Stromal cell of bone marrow (primary cell): ENCODE measurements at places on chromosomes 4 and X.

DNA sequence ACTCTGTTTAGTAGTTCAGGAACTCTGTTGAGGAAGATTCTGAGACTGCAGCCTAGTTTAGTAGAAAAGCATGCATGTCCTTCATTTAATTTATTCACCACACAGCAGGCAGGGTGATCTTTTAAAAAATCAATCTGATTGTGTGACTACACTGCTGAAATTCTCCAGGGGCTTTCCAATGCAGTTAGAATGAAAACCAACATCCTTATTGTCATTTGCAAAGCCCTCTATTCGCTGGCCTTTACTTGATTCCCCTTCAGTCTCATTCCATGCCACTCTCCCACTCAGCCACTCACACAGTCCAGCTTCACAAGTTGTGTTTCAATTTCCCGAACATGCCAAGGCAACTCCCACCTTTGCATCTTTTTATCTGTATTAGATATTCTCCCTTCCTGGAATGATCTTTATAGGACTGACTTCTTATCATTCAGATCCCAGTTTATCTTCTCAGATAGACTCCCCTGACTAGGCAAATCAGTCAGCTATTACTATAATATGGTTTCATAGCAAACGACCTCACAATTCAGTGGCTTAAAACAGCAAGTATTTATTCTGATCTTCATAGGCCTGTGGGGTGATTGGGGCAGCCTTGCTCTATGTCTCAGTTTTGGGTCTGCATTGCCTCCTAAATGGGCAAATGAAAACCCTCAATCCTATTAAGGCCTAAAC, 21.3 kb upstream of the FTHL17 start:
- DNase-seq, result no peak

GRCh38 chrX:28591542-28591941, 4.3 kb downstream of the IL1RAPL1 start:
- DNase-seq, result no peak

- no peak for DNase-seq
Observed at GRCh38 chr4:113820108-113820507, 58.6 kb upstream of the CAMK2D start.

GRCh38 chr4:40621229-40621591, 8.5 kb downstream of the RBM47 start:
- no peak for DNase-seq

DNA sequence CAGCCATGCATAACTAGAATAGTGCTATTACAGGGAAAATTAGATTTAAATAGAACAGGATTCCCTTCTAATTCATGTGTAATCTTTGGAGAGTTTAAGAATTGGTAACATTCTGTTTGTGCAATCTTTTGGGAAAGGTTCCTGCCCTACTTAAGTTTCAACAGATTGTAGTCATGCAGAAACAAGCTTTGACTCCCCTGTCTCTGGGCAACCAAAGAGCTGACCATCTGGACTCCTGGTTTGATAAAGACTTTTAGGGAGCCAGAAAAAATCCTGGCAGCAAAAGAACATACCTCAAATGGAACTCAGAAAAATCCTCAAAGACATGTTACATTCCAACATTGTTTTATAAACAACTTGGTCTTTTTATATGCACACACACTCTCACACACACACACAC, 191.1 kb upstream of the NEIL3 start:
- peak; percentile 93 for DNase-seq

- DNase-seq, result peak; percentile 32
Observed at GRCh38 chr4:165560941-165561340, 182.1 kb downstream of the CPE start.

DNA sequence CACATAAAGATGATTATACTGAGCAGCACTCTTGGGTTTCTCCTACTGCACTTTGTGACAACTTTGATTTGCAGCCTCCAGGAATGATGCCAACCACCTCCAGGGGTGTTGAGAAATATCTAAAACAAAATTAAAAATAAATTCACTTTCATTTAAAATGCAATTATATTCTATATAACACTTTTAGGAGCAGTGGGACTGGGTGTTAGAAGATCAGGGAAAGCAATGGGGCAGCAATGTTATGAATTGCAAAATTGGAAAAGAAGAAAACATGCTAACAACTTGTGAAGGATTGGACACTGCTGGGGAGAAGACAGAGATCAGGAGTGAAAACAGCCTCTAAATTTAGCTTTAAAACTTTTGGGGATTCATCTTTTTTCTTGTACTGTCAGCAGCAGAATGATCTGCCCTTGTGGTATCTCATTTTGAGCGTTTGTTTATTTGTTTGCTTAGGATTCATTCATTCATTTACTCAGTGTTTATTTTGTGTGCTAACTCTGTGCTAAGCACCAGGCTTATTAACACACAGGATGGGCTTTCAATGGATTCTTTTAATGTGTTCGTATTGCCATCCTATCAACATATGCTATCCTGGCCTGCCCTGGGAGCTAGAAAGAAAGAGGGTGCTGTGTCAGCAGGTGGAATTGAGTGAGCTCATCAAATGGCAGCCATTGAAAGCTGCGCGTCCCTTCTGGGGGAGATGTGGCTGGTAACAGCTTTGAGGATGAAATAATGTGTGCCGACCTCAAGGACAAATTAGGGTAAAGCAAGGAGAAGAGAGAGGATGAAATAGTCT, 96.5 kb downstream of the FRMPD4 start:
- DNase-seq, result no peak

DNA sequence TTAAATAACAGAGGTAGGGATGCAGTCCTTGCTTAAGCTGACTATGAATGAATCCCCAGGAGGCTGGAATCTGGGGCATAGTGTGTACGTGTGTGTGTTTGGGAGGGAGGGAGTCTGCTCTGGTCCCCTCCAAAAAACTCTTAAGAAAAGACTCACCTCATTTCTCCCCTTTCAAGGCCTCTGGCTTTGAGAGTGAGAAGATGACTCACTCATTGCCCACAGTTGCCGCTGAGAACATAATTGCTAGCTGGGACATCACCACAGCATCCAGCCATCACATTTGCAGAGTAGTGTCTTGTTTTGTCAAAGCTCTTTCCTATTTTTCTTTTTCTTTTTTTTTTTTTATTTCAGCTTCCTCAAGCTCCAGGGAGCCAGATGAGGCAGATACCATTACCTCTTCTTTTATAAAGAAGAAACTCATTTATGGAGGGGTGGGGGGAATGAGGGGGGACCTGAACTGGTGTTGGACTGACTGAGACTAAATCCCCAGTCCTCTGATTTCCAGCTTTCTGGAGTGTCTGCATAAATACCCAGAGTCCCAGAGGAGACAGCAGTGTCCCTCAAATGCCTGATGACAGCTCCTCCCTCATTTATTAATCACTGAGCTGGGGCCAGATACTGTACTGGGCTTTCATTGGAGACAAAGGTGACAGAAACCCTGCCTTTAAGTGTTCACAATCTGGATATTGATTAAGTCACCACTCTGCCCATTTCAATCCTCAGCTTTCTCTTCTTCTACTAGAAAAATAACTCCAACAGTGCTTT, 61.9 kb upstream of the LAS1L start:
- no peak for DNase-seq

- no peak for DNase-seq
Observed at GRCh38 chrX:107825698-107826237, at the start of gene MID2. Gene MID2, plus strand, starts transcription at chrX:107825866. Its CDS starts 561 bp downstream, at chrX:107826427.

DNA sequence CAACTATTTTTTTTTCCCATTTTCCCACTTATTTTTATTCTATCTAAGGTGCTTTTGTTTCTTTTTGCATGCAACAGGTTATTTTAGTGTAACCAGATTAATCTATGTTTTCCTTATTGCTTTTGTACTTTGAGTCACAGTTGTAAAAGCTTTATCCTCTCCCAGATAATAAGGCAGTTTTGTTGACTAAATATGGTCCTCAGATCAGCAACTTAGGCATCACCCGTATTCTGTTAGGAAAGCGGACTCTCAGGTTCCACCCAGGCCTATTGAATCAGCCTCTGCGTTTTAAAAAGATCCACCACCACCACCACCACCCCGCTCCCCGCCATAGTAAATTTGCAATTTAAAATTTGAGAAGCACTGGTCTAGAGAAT, 58.6 kb upstream of the USP9X start:
- no peak for DNase-seq

- DNase-seq, result no peak
Observed at GRCh38 chr4:127772769-127773671, 9.1 kb upstream of the HSPA4L start.

DNA sequence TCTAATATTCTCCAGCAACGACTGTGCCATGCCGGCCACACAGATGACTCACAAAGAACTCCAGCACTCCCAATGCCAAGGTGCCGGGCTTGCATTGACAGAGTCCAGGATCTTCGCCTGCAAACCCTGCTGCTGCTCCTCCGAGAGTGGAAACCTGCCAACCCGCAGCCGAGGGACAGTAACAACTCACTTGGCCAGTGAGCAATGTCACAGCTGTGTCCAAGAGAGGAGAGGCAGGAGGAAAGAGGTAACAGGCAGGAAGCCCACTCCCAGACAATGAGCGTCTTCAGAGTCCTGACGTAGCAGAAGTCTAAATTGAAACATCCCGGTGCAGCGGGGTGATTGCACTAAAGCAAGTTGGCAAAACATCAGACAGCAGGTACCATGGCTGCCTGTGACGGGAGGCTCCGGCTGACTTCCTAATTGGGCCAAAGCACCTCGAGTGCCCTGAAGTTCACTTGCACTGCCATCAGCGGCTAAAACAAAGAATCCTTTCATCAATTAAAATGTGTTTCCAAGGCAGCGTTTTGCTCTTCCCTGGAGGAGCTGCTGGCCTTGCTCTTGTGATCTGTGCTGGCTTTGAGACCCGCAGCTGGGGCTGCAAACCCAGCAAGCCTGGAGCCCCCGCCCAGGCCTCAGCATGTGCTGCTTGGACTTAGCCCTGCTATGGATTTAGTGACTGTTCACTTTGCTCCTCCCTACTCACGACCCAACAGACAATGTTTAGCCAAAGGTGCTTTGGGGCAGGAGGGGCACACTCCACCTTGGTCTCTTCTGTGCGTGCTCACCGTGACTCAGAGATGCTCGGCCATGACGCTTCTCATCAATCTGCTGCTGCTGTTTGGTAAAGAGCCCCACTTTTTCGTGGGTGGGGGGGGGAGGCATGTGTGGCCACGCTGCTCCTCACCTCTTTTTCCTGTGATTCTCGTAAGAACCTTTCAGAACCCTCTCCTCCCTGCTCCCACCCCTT, 36.5 kb downstream of the DCTD start:
- DNase-seq, result no peak

DNA sequence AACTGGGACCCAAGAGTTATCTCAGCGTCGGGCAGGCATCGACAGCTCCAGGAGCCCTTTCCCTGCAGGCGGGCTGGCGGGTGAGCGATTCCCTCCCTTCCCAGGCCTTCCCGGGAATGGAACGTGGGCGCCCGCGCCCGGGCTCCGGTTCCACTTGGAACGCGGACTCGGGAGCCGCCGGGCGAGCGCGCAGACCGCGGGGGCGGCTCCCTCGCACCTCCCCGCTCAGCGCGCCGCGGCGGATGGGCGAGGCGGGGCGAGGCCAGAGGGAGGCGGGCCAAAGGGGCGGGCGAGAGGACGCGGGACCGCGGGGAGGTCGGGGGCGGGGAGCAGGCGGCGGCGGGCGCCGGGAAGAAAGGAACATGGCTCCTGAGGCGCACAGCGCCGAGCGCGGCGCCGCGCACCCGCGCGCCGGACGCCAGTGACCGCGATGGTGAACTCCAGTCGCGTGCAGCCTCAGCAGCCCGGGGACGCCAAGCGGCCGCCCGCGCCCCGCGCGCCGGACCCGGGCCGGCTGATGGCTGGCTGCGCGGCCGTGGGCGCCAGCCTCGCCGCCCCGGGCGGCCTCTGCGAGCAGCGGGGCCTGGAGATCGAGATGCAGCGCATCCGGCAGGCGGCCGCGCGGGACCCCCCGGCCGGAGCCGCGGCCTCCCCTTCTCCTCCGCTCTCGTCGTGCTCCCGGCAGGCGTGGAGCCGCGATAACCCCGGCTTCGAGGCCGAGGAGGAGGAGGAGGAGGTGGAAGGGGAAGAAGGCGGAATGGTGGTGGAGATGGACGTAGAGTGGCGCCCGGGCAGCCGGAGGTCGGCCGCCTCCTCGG, at the start of gene PKD2:
TSS of gene PKD2 (plus strand) at position 332 of the 818 bp plus-strand sequence. CDS start at position 431, 99 bp downstream.
- peak; percentile 65 for DNase-seq

DNA sequence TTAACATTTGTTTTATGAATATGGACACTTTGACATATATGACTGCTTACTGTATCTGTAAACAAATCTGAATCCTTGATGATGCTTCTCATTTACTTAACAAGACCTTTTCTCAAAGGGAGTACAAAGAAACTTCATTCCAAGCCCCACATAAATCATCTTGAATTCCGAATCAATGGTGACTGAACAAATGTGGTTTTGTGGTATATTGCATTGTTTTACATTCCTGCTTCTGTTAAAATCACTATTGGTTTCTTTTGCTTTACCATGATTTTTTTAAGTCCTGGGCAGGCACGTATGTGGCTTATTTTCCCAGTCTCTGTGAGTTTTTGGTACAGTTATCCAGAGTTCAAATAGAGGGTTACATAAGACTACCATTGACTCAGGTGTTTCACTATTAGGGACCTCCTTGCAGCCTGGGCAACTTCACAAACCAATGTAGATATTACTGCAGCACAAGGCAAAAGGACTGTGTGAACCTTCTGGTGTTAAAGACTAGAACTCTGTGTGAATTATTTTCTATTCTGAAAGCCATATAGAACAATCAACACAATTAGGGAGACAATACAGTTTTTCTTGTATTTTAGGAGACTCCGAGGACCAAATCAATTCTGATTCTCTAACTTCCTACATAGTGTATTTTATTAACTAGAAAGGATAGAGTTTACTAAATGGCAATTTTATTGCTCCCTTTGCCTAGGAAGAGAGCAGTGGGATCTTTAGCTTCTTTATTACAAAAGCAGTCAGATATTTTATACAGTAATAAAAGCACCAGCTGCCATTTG, 196.4 kb downstream of the GALNTL6 start:
- no peak for DNase-seq

DNA sequence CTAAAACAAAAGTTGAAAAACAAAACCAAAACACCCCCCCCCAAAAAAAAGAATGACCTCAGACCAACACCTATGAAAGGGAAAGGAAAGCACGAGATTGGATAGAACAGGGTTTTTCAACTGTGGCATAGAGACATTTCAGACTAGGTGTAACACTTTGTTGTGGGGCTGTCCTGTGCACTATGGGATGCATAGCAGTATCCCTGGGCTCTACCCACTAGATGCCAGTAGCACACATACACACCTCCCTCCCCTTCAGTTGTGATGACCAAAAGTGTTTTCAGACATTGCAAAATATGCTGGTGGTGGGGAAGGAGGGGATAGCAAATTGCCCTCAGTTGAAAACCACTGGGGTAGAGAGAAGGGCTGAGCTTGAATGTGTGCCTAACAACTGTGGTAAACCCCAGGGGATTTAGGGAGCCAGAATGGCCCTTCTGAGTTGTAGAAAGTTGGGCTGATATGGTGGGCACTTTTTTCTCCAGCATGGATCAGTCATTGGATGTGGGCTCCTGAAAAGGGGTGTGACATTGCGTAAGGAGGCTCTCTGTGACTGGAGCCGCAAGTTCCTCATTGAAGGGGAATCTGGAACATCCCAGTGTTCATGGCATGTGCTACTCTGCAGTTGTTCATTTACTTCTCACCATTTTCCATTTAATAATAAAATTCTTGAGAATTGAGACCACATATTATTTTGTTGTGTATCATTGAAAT, 8.8 kb upstream of the GEMIN8 start:
- DNase-seq, result no peak

- peak; percentile 44 for DNase-seq
Observed at GRCh38 chrX:109199726-109200125, 282.2 kb downstream of the GUCY2F start.

GRCh38 chrX:49310371-49310770, 6.9 kb downstream of the GAGE10 start:
- no peak for DNase-seq

- DNase-seq, result no peak
Observed at GRCh38 chr4:108483079-108483478, 137.3 kb upstream of the RPL34 start.
